SK-N-SH (cell line): ENCODE measurements at places on chromosomes 12 and 14. TPM values are rescaled to one million over a fixed set of nuclear protein-coding genes. Genes with fewer than 3 reads are reported as not detected.

Gene PMCH
- not detected in 2 replicates for polyA plus RNA-seq

Gene ART4
- polyA plus RNA-seq: not detected in 2 replicates

Gene TMEM119
- 25.7 and 28.2 TPM in 2 replicates for polyA plus RNA-seq

Gene MYF6
- not detected in 2 replicates for polyA plus RNA-seq

Gene GALNT4
- 1.1 and 1.4 TPM in 2 replicates for polyA plus RNA-seq

GRCh38 chr12:93154753-93155480 lies 222.8 kb upstream of the NUDT4 start:
- DNase-seq: no peak

DNA sequence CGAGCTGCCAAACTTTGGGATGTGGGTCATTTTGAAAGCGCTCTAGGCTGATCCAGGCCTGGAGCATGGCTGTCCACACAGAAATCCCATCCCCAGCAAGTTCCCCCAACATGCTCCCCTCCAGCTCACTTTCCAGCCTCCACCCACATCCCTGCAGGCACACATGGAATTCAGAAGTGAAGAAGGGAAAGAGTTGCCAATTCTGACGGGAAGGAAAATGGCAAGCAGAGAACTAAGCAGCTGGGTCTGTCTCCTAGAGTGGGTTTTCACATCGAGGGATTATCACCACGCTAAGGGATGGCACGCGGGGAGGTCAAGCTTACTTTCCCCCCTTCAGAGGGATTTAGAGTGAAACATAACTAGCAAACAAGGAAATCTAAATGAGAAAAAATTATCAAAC lies 142.3 kb downstream of the RIMBP2 start:
- no peak for DNase-seq

DNA sequence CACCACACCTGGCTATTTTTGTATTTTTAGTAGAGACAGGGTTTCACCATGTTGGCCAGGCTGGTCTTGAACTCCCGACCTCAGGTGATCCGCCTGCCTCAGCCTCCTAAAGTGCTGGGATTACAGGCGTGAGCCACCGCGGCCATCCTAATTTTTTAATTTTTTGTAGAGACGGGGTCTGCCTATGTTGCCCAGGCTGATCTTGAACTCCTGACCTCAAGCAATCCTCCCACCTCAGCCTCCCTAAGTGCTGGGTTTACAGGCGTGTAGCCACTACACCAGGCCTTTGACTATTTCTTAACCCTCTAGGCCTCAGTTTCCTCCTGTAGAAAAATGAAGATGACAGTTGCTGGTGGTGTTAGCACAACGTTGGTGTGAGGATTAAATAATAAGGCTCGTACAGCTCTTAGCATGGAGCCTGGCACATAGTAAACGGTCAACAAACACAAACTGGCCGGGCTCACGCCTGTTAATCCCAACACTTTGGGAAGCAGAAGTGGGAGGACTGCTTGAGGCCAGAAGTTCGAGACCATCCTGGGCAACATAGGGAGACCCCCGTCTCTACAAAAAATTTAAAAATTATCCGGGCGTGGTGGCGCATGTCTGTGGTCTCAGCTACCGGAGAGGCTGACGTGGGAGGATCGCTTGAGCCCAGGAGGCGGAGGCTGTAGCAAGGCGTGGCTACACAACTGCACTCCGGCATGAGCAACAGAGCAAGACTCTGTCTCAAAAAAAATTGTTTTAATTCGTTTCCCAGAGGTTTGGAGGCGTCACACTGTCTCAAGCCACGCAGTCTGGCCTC lies 979 bp downstream of the DDX54 start:
- DNase-seq: no peak

DNA sequence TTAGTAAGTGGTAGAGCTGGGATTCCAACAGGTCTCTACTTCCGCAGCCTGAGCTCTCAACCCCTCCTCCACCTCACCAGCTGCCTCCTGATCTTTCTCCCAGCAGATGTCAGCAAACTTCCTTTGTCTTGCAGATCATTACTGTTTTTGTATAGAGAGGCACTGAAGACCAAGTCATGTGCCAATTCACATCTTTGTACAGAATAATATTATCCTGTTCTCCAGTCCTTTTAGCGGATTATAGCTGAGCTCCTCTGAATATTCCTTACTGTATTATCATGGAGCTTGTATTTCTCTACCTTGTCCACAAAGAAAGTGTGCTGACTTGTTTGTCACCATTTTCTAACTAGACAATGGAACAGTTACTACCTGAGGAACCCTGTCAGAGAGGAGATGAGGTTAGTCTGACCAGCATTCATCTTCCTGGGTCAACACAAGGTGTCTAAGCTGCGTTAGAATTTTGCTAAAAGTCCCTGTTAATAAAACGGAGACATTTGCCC lies 142.3 kb upstream of the ARHGAP5 start:
- peak; percentile 33 for DNase-seq

GRCh38 chr14:79584679-79585078 lies 626.6 kb downstream of the DIO2 start:
- no peak for DNase-seq
